Progenitor cell of endocrine pancreas (in vitro differentiated cells): ENCODE measurements at places on chromosomes 12 and 14.

DNA sequence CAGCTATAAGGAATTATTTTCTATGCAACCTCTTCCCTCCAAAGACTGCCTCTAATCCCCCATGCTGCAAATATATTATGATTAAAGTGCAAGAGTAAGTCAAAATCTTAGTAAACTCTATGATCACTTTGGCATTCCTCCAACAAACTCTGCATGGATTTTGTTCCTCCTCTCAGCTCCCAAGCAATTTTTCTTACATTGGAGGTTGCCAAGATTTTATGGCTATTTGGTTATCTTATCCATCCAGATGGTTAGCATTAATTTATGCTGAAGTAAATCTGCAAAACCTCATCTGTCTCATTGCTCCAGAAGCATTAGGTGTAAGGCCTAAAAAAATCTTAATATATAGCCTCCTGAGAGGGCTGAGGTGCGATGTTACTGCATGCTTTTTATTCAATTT is 228.1 kb downstream of the CHST11 start:
- no peak for DNase-seq

DNA sequence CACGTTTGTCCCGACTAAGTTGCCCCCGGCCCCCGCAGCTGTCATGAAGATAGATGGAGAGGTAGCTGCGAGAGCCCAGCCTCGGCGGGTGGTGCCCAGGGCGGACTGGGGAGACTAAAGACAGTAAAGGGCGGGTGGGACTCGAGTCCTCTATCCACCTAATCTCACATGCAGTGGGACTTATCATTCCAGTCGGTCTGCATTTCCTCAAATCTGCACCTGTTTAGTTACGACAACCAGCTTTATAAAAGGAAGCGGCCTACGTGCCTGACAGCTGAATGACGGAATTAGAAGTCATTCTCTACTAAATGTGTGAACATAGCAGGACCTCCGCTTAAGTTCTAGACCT is 109.8 kb upstream of the EGLN3 start:
- no peak for DNase-seq

DNA sequence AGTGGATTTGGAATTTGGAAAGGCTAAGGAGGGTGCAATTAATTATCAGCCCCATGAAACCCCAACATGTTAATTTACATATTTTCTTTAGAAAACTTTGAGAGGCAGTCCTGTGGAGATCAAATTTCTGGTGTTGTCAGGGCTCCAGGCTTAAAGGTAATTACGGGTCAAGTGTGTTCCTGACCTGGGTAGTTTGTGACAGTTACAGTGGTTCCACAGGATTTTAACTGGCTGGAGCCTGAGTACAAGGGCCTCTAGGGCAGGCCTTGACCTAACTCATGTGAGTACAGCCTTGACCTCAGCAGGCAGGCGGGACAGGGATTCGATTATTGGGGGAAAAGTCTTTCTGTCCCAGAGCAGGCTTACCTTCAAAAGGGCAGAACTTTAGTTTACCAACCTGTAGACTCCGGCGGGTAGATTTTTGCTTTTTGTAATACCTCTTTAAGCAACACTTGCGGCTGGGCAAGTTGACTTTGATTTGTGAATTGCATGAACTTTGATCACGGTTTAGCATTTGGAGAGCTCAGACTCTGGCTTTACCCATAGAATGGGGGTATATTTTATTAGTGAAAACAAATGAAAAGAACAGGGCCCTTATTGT is 8.4 kb upstream of the PPTC7 start:
- no peak for DNase-seq

DNA sequence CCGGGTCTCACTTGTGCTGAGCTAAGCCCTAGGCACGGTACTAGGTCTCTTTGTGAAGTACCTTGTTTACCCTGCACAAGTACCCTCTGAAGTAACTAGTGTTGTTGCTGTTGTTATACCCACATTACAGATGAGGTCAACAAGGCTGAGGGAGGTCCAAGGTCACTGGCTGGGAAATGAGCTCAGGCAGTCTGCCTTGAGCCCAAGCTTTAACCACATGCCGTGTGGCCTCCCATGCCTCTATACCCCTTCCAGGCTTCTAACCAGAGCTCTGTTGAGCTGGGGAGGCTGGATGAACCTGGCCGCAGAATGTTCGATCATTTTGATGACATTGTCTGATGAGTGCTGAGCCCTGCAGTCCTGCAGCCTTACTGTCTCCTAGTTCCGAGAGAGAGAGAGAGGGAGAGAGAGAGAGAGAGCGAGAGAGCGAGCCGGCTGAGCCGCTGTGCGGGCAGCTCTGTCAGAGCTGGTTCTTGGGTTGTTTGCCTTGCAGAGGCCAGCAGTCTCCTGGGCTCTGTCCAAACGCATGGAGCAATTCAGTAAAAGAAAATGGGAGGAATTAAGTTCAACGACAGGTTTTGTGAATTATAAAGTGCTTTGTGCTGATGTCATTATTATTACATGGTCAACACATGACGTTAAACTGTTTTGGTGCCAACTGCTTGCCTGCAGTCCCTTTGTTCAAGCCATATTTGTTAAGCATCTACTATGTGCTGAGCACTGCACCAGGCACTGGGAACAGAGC is 13.1 kb downstream of the JDP2 start:
- no peak for DNase-seq

DNA sequence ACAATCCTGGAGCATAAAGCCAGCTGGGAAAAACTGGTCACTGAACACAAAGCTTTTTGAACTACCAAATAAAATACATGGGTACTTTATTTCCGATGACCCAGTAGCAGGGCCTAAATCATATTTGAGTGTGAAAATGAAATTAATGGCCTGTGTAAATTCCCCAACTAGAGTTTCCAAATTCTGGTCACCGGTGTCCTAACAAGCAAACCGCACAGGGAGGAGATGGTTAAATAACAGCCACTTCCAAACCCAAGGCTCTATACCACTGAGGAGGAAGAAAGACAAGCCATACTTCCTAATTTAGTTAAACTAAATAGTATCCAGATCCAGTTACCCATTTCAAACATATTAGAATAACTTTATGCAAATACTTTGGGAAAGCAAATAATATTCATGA is 40.1 kb upstream of the DUSP6 start:
- DNase-seq: no peak

DNA sequence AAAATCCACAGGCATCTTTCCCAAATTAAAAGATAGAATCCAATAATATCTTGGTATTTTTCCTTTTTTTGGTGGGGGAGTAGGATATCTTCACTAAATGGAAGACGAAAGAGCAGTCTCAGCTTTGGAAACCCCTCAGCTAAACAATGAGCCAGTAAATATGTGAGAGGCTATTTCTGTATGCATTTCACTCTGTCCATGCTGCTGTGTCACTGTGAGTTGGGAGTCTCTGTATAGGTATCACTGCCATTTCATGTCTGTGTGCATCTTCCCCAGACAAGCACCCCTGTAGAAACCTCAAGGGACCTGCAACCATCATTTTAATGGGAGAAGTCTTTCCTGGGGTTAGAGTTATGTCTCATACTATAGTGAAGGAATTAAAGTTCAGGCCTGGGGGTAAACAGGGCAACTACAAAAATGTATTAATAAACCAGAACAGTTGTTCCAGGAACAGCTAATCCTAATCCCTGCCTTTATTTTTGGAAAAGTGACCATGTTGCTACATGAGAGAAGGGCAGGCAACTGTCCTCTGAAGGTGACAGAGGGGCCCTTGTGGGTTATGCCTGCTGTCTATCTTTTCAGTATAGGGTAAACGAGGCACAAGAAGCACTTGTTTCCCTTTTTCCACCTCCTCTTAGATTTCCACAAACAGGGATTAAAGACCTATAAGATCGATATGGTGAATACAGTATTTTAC is 11.3 kb upstream of the STAC3 start:
- no peak for DNase-seq

GRCh38 chr14:33899723-33900341 is 51.0 kb downstream of the EGLN3 start:
- no peak for DNase-seq

DNA sequence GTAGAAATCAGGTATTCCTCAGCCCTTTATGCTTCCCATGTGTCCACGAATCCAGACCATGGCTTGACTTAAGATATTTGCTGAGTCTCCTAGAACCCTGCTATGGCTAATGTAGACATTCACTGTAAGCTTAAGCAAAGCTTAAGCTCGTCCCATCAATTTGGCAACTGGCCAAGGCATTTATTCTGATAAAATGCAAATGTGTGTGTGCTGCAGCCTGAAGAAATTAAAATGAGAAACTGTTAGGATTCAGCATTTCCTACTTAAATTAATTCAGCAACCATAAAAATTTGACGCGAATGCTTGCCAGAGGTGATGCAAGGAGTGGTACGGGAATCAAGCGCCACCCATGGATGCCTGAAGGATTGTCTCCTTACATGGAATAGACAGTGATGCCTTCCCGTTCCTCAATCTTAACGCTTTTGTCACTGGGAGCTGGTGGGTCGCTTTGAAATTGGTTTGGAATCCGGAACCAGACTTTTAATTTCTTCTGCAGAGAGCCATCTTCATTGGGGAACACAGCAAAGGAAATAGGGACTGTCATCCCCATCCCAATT is 13.2 kb downstream of the HEBP1 start:
- DNase-seq: no peak

DNA sequence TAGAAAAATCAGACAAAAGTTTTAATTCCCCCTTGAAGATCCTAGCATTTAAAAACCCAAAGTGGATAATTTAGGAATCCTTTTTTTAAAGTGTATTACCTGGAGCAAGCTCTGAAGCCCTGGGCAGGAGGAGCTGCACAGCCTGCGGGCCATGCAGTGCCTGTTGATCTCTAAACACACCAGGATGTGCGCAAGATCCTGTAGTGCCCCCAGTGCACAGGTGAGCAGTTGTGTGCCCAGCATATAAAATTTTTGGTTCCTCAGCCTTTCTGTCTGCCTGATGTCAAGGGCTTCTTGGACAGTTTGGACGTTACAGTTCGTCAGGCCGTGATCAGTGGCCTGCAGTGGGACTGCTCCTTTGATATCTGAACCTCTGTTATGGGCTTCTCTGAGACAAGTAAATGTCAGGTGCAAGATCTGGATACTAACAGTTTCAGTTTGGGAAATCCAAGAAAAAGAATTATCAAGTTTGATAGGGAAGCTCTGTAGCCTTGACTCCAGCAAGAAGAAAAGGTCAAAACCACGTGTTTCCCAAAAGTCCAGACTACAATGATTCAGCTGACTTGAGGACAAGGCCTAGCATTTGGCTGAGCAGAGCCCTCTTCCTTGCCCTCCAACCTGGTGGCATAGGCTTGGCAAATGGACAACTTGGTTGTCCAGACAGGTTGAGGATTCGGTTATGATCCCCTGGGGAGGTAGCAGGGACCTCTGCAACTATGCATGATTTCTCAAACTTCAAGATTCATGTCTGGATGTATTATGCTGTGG is 1.0 kb downstream of the ATXN7L3B start:
- DNase-seq: no peak

GRCh38 chr12:69239922-69240630 is 707 bp downstream of the CPSF6 start:
- DNase-seq: peak; percentile 31

DNA sequence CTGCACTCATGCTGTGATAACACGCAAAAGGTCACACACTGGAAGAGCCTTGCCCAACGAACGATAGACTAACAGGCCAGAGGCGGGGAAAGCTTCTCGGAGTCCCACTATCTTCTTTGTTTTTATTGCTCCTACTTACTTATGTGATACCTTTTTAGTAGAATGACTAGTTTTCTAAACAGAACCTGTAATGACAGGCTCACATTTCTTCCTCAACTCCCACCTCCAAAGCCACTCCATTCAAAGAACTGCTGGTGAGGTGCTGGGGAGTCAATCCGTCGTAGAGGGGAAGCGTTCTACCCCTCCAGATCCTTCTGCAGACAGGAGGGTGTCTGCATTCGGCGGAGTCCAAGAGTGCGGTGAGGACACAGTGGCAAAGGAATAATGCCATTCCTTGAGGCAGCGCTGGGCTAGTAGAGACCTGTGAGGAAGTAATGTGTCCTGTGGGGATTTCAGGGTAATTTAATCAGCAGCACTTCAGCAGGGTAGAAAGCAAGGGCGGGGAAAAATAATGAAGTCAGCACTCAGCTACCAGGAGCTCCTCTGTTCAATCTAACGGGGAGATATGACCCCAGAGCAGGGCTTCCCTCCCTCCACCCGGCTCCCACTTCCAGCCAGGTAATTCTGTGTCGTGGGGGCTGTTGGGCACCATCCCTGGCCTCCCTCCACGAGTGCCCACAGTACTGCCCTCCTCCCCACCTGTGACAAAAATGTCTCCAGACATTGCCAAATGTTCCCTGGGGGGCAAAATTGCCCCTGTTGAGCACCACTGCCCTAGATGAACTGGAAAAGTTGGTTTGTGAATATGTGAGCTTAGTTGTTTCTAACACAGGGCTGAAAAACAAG is 25.2 kb downstream of the SPRING1 start:
- no peak for DNase-seq

DNA sequence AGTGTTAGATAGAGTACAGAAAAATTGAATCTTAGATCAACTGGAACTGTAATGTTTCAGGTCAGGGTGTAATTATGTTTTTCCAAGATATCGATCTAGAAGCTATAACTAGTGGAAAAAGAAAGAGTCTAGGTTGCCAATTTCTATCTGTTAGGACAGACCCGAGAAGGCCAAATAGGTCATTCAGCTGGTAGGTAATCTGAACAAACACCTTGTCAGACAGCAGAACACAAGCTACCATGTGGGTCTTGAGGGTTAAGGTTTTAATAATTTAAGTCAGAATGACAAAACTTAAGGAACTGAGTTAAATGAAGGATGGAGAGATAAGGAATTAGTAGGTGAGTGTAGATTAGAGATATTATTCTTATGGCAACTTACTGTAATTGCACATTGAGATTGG is 44.9 kb upstream of the KCNMB4 start:
- DNase-seq: no peak
